Osteoblast (primary cell): ENCODE measurements at places on chromosomes 16 and 17. TPM values are rescaled to one million over a fixed set of nuclear protein-coding genes. Genes with fewer than 3 reads are reported as not detected.

DNA sequence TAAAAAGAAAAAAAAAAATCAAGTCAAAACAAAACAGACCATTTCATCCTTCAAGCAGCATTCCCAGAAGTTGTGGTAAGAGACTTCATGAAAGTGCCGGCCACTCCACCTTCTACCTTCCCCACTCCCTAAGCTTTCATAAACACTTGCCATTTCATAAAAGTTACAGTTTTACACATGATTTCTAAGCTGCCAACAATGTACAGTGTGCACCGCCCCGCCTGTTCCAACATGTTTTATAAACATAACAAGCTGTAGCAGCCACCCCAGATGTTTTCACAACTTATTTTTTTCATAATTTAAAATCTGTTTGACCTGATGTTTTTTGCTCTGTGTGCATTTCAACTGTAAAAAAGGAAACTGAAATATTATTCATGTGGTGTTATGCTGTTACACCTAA lies 608.1 kb downstream of the TOX3 start:
- H3K4me3 ChIP-seq, result no peak overlapping the region
- no peak for DNase-seq
- H3K4me1 ChIP-seq, result no peaks in the 10 kb centered on the region
- H3K27ac ChIP-seq, result no peak overlapping the region

KLHL10 gene
- total RNA-seq, result 0.36 and 0.59 TPM in 2 replicates

- no peak overlapping the region for H3K27ac ChIP-seq
- H3K36me3 ChIP-seq, result no peaks in the 10 kb centered on the region
Observed at GRCh38 chr17:58420827-58421226, 3.5 kb upstream of the RNF43 start.

DNA sequence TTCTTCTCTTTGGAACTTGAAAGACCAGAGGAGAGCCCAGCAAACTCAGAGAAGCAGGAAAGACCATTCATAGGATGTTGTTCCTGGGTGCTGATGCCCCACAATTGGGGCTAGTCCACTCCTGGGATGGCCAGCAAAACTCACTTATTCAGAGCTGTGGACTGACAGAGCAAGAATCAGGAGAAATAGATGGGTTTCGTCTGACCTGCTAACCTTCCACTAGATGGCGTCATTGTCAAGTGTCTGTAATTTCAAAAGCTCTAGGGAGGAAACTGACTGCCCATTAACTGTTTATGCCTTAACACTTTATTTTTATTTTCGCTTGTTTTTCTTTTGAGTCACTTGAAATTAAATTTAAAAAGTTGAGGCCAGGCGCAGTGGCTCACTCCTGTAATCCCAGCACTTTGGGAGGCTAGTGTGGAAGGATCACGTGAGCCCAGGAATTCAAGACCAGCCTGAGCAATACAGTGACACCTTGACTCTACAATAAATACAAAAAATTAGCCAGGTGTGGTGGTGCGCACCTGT lies 28.7 kb upstream of the MILR1 start:
- peaks cover 19% of the 10 kb centered on the region for H3K4me1 ChIP-seq
- H3K36me3 ChIP-seq, result no peaks in the 10 kb centered on the region
- peak; percentile 84 for DNase-seq
- H3K27me3 ChIP-seq, result no peaks in the 10 kb centered on the region
- H3K27ac ChIP-seq, result no peak overlapping the region
